EH (cell line): ENCODE measurements at places on chromosomes 13 and 19.
A peak's percentile ranks its signal among the peaks of the same experiment; 100 is the strongest.

- DNase-seq, result no peak
Observed at GRCh38 chr19:29378543-29379080, 147.2 kb upstream of the VSTM2B start.

DNA sequence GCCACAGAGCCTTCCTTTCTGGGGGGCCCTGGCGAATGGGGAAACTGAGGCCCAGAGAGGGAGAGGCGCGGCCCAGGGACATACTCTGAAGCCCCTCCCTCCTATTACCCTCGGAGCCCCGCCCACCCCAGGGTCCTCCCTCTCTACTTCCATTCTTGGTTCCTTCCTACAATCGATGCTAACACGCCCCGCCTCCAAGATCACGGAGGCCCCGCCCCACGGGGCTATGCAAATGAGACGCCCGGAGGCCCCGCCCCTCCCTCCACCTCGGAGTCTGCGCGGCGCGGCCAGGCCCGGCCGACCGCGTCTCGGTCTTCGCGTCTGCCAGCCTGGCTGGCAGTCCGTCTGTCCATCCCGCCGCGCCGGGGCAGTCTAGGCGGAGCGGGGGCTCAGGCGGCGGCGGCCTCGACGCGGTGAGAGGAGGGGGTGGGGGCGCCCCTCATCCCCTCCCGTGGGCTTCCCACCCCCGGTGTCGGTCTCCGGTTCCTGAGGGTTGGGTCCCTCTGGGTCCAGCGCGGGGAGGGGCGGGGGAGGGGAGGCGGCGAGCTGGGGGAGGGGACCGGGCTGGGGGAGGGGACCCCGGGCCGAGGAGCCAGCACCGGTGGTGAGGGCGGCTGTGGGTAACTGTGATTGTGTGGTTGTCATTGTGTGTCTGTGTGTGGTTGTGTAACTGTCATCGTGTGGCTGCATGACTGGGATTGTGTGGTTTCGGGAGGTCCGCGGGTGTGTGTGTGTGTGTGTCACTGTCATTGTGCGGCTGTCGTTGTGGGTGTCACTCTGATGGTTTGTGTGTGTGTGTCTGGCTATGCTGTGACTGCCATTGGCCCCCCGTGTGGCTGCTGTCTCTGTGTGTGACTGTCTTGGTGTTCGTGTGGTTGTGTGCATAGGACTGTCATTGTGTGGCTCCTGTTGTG is at the start of gene PLPPR2:
TSS of gene PLPPR2 (plus strand) at position 273 of the 914 bp plus-strand sequence. CDS start 2,242 bp downstream, outside the sequence.
- peak; percentile 92 for DNase-seq

DNA sequence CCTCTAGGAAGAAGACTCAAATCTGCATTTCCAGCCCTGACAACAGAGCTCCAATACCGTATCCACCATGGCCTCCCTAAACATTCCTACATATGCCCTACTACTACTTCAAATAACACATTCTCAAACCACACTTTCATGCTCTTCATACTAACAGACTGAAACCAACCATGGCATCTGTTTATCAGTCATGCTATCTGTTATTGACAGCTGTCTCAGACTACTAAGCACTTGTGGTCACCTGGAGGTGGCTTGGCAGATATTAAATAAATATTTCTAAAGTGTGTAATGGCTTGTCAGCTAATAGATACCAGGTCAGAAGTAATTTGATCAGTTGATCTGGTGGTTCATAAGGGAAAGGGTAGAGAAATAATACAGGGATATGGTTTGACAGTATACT is 489.1 kb downstream of the DIAPH3 start:
- DNase-seq, result no peak

DNA sequence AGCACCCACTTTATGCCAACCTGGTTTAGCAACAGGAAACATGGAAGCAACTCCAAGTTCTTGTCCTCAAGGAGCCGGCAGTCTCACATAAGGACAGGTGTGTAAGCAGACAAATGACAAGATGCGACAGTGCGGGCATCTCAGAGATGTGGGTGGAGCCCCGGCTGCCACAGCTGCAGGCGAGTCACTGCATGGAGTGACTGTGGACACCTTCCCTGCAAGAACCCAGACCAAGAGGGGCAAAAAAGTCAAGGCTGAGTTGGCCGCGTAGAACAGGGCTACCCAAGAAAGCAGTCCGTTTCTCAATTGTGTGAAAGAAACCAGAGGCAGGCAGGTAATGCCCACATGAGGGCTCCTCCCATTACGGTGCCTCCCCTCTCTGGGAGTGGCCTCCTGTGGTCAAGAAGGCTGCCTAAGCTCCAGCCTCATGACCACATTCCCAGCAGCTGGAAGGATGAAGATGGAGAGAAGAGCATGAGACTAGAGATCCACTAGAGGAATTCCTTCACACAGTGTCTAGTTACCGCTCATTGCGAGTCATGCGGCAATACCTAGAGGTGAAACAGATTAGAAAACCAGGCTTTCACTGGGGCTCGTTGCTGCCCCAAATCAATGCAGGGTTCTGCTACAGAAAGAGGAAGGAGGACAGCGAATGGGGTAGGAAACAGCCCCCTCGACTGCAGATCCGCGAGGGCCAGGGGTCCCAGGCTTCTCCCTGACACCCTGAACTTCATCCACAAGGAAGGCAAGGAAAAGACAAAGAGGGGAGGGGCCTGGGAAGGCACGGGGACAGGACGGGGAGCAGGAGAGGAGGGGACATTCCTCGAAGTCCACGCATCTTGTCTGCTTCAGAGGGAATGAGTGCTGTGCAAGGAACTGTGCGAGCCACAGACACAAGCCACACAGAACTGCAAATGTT is 80.2 kb downstream of the SPACA7 start:
- no peak for DNase-seq

- DNase-seq, result no peak
Observed at GRCh38 chr19:2800506-2800905, 15.2 kb downstream of the THOP1 start.

DNA sequence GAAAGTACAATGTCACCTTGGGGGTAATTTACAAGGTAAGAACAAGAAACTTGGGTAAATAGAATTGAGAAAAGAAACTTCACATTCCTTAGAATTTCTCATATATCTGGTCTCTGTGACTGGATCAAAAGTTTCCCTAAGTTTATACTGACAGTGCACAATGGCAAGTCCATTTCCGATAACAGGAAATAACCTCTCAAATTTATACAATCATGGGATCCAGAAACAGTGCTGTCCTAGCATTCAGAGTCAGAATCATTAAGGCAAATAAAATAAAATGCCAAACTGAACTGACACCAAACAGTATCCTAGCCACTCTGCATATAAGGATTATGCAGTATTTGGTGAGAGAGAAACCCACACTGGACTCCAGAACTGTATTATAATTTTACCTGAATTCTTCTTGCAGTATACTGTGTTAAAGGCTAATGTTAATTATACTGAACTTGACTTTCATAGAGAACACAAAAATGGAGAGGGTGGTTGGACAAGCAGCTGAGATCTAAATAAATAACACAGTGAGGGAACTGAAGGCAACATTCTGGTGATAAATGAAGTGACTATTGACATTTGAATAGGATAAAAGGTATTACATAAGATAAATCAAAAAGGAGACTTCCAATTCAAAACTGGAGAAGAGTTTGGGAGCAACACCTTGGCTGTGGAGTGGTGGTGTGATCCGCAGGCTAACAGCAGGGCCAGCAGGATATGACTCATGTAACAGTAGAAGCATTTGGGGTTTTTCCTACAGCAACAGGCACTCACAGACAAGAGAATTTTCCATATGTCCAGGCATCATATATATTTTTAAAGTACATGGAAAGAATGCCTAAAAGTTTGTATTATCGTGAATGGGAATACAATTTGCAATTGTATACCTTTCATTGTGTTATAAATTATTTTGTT is 932.5 kb upstream of the MIR17HG start:
- DNase-seq, result peak; percentile 79
